ENCODE measurements at places on chromosomes 6 and 20.

DNA sequence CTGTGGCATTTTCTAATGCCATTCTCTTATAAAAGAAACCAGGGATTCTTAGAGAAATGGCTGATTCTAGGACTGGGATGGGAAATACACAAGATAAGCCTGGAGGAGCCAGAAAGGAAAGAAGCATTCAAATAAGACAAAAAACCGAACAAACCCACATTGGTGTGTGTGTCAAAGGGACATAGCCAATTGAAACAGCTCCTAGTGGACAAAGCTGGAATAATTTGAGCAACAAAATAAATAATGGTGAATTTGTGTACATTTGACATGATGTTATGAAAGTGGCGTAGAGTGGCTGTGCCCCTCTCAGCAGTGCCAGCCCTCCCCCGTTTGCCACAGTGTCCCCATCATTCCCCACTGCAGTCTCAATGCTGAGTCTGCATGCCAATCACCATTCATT, 55.5 kb downstream of the B3GAT2 start:
- DNase-seq, result no peak

DNA sequence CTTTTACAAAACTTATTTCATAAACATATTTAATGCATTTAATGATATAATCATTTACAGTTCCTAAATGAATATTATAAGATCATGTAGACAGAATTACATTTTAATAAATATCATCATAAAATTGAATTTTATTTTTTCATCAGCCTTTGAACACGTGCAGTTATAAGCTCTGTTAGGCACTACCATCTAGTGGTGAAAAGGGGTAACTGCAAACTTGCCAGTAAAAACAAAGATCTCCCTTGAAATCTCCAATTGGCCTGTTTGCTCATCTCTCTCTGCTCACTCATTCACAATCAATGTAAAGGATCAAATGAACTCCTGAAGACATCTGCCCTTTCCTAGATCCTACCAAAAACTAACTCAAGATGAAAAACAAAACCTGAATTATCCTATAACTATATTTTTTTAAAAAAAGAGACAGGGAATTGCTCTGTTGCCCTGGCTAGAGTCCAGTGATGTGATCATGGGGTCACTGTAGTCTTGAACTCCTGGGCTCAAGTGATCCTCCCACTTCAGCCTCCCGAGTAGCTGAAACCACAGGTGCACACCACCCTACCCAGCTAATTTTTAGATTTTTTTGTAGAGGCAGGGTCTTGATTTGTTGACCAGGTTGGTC, 31.7 kb downstream of the SAMHD1 start:
- no peak for DNase-seq

DNA sequence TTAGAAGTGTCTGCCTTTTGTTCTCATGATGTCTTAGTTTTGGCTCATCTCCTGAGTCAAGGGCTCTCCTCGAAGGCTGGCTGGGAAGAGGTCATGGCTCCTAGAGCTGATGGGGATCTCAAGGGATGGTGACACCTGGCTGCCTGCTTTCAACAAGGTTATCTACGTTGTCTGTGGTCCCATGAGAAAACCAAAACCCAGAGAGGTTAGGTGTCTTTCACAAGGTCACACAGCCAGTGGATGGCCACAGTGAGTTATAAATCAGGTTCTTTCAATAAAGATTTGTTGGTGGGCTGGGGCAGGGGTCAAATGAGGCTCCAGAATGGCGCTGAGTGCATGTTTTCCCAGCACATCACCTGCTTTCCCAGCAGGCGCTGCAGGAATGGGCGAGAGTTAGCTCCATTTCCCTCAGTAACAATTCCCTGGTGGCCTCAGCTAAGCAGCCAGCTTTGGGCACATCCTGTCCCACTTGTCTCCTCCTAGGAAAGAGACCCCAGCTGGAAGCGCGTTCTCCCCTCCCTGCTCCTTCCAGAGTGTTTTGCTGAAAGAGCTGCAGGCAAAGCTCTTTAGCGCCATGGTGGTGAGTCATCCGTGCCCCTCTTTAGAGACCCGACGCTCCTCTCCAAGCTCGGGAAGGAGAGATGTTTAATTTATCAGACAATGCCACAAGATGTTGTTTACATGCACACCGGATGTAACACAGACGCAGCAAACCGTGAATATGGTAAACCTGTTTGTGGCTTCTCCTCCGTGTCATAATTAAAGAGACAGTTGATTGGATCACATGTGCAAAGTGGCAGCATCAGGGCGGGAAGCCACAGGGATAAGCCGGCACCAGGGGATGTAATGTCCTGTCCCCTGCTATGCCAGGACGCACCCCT, 109.7 kb downstream of the LRFN2 start:
- DNase-seq, result peak; percentile 1

- no peak for DNase-seq
These were observed 182.9 kb downstream of the ANKRD60 start for GRCh38 chr20:58045579-58045978.

GRCh38 chr6:167404385-167405049, 79.6 kb downstream of the TTLL2 start:
- DNase-seq, result no peak

DNA sequence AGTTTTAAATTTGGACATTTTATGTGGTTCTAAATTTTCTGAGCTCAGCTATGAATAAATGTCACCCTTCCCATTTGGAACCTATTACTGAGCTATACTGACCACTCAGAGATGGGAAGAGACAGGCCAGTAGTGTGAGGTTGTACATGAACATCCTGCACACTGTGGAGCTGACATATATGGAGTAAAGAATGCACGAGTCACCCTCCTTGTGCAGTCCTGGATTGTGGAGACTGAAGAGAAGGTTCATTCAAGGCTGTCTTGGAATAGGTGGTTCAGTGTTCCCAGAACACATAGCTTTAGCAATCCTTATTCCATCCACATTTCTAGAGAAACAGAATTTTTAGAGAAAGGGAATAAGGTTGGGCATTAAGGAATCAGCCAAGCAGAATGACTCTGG, 50.3 kb upstream of the OGFRL1 start:
- DNase-seq, result no peak

DNA sequence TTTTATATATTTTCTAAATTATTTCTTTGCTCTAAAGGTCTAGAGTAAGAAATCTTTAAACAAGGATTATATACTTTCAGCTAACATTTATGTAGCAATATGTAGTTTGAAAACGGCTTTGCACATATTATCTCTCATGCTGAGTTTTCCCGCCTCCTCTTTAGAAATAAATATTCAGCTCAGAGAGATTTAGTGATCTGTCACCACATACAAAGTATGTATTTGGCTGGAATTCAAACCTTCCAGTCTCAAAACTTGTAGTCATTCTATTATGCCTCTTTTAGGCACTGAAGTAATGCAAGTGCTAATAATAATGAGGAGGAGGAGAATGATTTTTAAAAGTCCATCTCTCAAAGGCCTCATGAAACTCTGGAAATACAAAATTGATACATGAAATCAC, 525.0 kb downstream of the GRIK2 start:
- no peak for DNase-seq

- no peak for DNase-seq
These were observed 491.0 kb downstream of the HAO1 start for GRCh38 chr20:7449269-7449668.

- no peak for DNase-seq
These were observed 6.0 kb downstream of the HSF2 start for GRCh38 chr6:122405417-122405816.

DNA sequence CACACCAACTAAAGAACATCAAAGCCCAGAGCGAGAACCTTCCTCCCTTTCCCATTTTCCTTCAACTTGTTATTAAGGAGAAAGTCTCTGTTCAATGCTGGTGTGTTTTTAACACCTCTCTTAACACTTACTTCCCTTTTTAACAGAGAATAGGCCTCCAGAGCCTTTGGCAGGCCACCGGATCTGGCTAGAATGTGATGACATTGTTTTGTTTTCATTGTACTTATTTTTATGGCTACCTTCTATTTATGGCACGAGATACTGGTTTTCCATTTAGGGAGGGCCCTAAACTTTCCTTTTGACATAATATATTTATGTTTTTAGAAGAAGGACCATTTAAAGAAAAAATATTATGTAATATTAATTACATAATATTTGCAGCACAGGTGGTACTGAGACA, 21.6 kb downstream of the TCF15 start:
- DNase-seq, result no peak

DNA sequence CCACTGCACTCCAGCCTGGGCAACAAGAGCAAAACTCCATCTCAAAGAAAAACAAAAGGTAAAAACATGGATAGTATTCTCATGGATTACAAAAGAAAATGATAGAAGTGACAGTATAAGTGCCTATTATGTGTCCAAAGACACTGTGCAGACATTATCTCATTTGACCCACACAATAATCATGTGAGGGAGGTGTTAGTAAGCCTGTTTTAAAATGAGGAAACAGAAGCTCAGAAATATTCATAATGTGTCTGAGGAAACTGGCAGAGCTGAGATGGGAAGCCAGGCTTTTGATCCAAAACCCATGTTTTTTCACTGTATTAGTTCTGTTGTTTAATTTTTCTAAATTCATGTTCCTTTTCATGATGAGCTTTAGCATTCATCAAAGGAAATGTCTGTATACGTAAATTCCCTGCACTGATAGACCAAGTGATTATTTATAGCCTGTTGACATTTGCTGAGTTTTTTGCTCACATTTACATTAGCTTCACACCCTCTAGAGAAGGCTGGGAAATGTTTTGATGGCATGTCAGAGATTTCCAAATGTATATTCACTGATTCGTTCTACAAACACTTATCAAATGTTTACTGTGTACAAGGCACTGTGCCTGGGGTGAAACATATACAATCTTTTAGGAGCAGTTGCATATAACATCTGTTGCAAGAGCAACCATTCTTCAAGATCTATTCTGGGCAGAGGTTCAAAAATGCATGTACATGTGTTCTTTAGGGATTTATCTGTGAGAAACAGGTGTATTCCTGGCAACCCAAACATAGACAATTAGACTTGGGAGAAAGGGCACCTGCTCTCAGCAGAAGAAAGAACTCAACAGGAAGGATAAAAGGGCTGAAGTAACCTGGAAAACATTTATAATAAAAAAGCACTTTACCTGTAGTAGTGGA, 331.5 kb downstream of the SAMD5 start:
- no peak for DNase-seq

- DNase-seq, result no peak
These were observed 13.8 kb upstream of the HLA-G start for GRCh38 chr6:29813809-29814208.

DNA sequence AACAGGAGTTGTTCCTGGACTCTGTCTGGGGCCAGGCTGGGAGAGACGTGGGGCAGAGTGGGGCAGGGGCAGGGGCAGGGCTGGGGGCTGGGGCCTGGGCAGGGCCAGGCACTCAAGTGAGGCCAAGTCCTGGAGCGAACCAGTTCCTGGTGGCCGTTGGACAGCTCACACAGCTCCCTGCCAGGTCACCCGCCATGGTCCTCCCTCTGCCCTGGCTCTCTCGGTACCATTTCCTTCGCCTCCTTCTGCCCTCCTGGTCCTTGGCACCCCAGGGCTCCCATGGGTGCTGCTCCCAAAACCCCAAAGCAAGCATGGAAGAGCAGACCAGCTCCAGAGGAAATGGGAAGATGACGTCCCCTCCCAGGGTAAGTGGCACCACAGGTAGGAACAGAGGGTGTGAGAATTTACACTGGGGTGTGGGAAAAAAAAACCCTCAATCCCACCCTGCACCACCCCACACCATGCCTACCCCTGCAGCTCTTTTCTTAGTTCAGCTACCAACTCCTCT, at the start of gene MCCD1:
TSS of gene MCCD1 (plus strand) at position 142 of the 508 bp plus-strand sequence. CDS start at position 195, 53 bp downstream.
- DNase-seq, result no peak

DNA sequence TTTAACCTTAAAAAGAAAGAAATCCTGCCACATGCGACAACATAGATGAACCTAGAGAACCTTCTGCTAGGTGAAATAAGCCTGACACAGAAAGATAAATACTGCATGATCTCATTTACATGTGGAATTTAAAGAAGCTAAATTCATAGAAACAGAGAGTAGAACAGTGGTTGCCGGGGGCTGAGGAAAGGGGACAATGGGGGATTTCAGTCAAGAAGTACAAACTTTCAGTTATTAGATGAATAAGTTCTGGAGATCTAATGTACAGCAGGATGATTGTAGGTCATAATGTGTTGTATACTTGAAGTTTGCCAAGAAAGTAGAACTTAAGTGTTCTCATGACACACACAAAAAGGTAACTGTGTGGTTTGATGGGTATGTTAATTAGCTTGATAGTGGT, 204.3 kb upstream of the PRSS16 start:
- DNase-seq, result no peak

DNA sequence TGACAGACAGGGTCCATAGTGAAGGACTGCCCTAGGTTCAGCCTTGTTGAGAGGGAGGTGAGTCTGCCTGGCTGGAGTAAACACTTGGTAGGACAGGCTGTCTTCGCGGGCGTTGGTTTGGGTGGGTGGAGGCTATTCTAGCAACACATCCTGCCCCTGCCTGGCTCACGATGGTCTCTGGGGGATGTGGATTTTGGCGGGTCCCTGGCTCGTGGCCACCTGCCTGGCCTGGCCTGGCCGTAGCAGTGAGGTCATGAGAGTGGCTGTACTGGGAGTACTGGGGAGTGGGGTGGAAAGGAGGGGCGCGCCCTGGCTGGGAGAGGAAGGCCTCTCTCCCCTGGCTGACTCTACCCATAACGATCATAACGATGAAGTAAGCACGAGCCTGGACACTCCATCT, 30.2 kb upstream of the MRPS18A start:
- no peak for DNase-seq

- no peak for DNase-seq
These were observed 105.0 kb upstream of the FAM184A start for GRCh38 chr6:119183457-119183856.

DNA sequence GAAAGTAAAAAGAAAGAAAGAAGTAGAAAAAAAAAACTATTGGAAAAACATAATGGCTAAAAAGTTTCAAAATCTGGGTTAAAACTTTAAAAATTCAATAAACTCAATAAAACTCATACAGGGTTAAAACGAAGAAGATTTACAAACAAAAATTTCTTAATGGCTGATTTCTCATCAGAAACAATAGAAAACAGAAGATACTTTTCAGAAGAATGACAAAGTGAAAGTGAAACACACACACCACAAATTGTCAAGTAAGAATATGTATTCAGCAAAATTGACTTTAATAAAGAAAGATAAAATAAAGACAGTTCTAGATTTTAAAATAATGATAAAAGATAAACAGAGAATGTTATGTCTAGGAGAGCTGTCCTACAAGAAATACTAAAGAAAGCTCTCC, 618.9 kb upstream of the GJE1 start:
- DNase-seq, result no peak

DNA sequence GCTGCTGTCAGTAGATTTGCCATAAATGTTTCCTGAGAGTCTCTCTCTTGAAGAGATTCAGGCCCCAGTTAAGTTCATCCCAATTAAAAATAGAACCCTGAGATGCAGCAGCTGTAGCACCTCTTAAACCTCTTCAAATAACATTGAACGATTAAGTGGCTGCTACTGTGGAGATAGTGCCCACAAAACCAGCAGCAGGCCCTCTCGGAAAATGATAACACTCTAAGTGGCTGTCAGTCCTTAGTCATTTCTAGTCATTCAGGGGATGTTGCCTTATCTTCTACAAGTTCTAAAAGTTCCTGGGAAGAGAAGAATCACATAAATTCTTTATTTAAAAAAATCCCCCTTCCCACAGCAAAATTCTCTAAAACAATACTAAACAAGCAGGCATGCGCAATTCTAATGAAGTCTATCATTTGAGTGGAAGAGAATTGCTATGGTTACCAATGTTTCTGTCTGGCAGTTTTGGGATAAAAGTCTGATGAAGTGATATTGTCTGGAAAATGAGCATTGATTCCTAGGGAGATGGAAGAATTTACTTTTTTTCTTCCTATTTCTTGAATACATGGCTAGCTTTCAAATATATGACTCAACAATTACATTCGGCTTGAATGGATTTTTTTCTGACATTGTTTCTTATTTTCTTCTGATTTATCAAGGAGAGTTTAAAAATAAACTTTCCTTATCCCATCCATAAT, 131.9 kb downstream of the TRMT11 start:
- DNase-seq, result no peak
